Ascending aorta (tissue), 2 donors: ENCODE measurements at places on chromosomes 3 and 15. TPM values are rescaled to one million over a fixed set of nuclear protein-coding genes. Genes with fewer than 3 reads are reported as not detected.

GRCh38 chr3:151383956-151384355 lies 597 bp downstream of the P2RY12 start:
- no peak for DNase-seq

DNA sequence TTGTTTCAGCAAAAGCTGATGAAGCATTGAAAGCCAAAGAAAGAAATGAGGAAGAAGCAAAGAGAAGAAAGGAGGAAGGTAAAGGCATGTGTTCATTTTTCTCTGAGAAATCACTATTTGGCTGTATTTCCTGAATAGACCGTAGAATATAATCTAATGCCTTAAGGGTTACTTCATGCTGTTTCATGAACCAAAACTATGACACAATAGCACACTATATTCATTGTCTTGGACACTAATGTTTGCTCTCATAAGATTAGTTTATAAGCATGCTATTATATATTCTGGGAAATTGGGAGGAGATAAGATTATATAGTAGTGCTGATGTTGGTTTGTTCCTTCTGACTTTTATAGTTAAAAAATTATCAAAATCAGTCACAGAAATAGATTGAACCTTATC lies 110.1 kb upstream of the MLF1 start:
- no peak for DNase-seq

GRCh38 chr3:69116897-69117296 lies 5.5 kb downstream of the LMOD3 start:
- no peak for DNase-seq

GRCh38 chr3:119783255-119783654 lies 1.4 kb downstream of the NR1I2 start:
- DNase-seq: no peak

- no peak for DNase-seq
Observed at GRCh38 chr3:197253238-197253947, 45.0 kb downstream of the DLG1 start.

DNA sequence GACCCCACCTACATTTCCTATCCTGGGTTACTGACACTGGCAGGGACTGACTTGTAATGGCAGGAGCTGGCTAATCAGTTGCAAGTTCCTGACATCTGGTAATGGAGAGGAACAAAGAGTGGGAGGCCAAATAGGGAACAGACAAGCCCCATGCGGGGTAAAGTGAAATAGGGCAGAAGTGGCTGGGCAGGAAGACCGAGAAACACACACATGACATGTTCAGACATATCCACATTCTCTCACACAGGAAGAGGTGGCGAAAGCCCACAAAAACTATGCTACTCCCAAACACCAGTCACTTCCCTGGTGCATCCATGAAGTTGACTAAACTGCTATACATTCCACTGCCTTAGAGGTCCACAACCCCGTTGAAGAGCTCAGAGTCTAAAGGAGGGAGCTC lies 394.1 kb upstream of the TBL1XR1 start:
- no peak for DNase-seq

DNA sequence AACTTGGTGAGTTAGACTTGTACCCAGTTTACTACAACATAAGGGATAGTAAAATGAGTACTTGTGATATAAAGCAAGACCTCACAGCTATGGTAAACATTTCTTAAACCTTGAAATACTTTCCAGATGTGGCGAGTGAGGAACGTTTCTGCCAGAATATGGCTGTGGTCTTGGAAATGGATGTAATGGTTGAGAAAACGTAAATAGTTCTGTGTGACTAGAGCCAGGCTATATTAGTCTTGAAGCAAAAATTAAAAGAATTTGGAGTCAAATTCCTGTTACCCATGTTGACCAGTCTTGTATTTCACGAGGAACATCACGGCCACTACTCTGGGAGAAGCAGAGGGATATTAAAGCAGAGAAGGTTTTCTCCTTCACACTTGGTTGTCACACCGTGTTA lies 15.3 kb downstream of the OR4F15 start:
- no peak for DNase-seq

DNA sequence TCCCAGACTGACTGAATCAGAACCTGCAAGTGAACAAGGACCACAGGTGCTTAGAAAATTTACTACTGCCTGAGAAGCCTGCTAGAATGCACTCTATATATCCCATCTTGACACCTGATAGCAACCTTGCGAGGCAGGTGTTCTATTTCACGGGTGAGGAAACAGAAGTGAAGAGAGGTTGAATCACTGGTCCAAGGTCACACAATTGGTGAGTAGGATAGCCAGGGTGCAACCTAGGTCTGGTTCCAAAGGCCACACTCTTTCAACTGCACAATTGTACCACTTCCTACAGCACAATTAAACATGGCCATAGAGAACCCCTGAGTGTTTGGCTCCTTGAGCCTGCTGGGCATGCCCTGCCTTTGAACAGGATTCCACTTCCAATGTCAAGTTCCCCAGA lies 87.0 kb downstream of the RAB11A start:
- DNase-seq: no peak

RTP4 gene
- not detected for total RNA-seq

DNA sequence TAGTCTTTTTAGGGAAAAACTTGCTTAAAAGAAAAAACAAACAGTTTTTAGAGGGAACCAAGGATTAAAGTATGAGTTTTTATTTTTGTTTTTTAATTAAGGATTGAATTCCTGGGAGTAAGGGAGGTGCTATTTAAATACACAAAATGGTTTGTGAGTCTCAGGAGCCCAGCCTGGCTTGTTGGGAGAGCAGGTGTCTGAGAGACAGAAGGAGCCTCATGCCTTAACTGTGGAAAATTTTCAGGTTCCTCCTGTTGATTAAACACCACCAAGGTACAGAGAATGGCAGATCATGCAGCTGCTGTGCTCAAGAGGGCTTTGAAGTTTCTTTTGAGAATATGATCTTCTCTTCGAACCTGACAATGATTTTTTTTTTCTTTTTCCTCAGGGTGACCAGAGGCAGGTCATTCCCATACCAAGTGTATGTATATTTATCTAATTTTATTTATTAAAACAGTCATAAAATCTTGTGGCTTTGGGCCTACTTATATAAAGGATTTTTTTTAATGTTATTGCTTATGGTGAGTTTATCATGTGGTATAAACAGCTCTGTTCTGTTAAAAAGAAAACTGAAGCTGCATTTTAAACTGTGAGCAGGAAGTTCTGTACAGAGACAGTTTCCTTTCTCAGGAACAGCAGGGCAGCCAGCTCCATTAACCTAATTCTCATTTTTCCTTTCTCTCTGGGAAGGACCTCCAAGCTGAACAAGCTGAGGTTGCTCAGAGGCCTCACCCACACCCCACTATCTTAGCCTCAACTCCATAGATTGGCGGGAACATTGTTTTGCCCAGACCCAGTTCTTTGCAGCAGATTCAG lies 33.7 kb upstream of the VILL start:
- DNase-seq: no peak

DNA sequence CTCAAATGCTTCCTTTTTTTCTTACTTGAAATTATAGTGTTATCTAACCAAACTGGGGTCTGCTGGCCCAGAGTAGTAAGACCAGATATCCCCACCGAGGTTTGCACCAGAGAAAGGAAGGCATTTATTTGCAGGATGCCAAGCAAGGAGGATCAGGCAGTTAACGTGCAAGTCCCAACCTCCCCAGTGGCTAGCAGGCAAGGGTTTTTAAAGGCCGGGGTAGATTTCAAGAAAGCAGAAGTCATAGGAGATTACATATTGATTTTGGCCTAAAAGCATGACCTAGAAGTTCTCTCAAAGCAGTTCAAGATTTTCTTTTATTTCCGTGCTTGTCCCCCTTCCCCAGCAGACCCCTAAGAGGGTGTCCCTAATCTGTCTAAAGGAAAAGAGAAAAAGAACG lies 32.8 kb upstream of the STRIT1 start:
- DNase-seq: no peak

PATL2 gene
- total RNA-seq: not detected

DNA sequence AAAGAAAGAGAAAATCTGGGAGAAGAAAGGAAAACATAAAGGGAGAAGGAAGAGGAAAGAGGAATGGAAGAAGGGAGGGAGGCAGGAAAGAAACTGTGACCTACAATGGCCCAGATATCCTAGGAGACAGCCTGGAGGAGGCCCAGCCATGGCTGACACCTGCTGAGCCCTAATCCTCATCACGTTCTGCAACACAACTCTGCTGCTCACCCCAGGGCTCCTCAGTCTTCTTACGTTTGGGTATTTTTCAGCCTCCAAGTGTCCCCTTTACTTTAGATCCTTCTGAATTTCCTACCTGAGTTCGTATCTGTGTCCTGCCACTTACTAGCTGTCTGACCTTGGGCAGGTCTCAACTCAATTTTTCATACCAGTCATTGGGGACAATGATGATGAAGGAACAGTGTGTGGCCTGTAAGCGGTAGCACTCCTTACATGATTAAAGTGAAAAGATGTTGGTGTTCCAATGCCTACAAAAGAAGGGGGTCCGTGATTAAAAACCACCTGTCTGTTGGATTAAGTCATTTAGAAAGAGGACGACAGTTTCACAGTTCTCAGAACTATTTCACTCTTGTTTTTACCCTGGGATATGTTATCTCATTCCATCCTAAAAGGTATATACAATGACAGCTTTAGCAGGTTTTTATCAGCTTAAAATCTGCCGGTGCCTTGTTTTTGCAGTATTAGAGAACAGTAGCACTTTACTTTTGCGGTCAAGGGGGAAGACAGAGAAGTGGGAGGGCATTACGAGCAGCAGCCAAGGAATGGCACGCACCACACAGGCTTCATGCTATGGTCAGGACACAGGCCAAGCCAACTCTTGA lies 47.4 kb downstream of the CCR4 start:
- DNase-seq: no peak

MUC13 gene
- total RNA-seq: not detected

C3orf85 gene
- not detected for total RNA-seq
